ENCODE measurements at places on chromosomes 6 and 20. TPM values are rescaled to one million over a fixed set of nuclear protein-coding genes. Genes with fewer than 3 reads are reported as not detected.

CAPN11 gene
- not detected for polyA plus RNA-seq

GRCh38 chr6:23870496-23870895 lies 255.5 kb upstream of the NRSN1 start:
- H3K4me1 ChIP-seq, result no peaks in the 10 kb centered on the region
- no peak overlapping the region for H3K27ac ChIP-seq
- no peak for DNase-seq
- H3K27me3 ChIP-seq, result no peaks in the 10 kb centered on the region

DNA sequence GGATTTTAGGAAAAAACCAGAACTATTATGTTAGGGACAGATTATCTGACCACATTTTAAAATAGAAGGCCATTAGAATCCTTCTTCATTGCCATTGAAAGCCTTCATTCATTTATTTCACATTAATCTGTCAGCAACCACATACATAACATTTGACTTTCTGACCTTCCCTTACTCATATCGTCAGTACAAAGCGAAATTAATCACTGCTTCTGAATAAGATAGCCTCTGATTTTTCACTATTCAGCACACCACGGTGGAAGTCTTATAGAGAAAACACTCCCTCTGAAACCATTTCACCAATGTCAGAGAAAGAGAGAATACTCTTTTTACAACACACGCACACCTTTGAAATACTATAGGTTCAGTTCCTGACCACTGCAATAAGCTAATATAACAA lies 442.5 kb upstream of the ID4 start:
- no peaks in the 10 kb centered on the region for H3K27me3 ChIP-seq
- H3K36me3 ChIP-seq, result no peaks in the 10 kb centered on the region
- H3K27ac ChIP-seq, result no peak overlapping the region
- no peak overlapping the region for H3K4me3 ChIP-seq
- no peaks in the 10 kb centered on the region for H3K4me1 ChIP-seq

DNA sequence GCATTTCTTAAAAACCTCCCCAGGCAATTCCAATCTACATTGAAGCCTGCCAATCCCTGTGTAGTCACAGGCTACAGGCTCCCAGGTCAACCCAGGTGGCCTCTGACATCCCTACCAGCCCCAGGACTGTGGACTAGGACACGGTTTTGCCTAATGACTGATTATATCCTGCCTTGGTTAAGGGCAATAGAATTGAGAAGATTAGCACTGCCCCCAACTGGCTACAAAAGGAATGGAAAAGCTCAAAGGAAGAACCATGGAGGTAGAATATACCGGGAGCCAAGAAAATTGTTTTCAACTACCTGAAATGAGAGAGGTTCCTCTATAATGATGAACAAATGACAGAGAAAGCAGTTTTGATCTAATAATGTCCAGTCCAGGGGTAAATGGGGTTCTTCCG lies 421.1 kb upstream of the AGPAT4 start:
- H3K27ac ChIP-seq, result no peak overlapping the region
- no peak for DNase-seq
- no peaks in the 10 kb centered on the region for H3K4me1 ChIP-seq
- no peak overlapping the region for H3K4me3 ChIP-seq
- no peaks in the 10 kb centered on the region for H3K27me3 ChIP-seq

DNA sequence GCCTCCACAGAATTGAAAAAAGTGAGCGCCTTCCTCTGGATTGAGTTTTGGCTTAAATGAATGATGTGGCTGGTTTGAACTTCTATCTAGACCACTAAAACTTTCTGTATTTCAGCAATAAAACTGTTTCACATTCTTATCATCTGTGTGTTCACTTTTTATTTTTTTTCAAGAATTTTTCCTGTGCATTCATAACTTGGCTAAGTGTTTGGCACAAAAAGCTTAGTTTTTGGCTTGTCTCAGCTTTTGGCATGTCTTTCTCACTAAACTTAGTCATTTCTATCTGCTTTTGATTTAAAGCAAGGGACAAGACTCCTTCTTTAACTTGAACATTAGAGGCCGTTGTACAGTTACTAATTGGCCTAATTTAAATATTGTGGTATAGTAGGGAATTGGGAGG lies 1015.1 kb downstream of the EPHA7 start:
- no peaks in the 10 kb centered on the region for H3K27me3 ChIP-seq
- H3K36me3 ChIP-seq, result no peaks in the 10 kb centered on the region
- no peak overlapping the region for H3K27ac ChIP-seq
- H3K4me3 ChIP-seq, result no peak overlapping the region
- no peaks in the 10 kb centered on the region for H3K4me1 ChIP-seq

- no peak for DNase-seq
- no peaks in the 10 kb centered on the region for H3K27me3 ChIP-seq
- H3K27ac ChIP-seq, result no peak overlapping the region
- peaks cover 66% of the 10 kb centered on the region for H3K4me1 ChIP-seq
- H3K36me3 ChIP-seq, result peaks cover 15% of the 10 kb centered on the region
Observed at GRCh38 chr20:36591281-36591680, 14.3 kb upstream of the RAB5IF start.

GRCh38 chr20:58005581-58006345 lies 222.7 kb downstream of the ANKRD60 start:
- H3K4me3 ChIP-seq, result no peak overlapping the region
- no peaks in the 10 kb centered on the region for H3K36me3 ChIP-seq
- no peak overlapping the region for H3K27ac ChIP-seq
- no peak for DNase-seq

- H3K4me1 ChIP-seq, result no peaks in the 10 kb centered on the region
- peaks cover 86% of the 10 kb centered on the region for H3K36me3 ChIP-seq
- H3K27me3 ChIP-seq, result no peaks in the 10 kb centered on the region
- no peak overlapping the region for H3K27ac ChIP-seq
Observed at GRCh38 chr6:43780941-43781928, 11.2 kb downstream of the VEGFA start.

GRCh38 chr6:155272353-155273232 lies 8.8 kb downstream of the CLDN20 start:
- H3K27ac ChIP-seq, result no peak overlapping the region
- H3K36me3 ChIP-seq, result peaks cover 22% of the 10 kb centered on the region
- no peaks in the 10 kb centered on the region for H3K4me1 ChIP-seq
- no peak overlapping the region for H3K4me3 ChIP-seq

DNA sequence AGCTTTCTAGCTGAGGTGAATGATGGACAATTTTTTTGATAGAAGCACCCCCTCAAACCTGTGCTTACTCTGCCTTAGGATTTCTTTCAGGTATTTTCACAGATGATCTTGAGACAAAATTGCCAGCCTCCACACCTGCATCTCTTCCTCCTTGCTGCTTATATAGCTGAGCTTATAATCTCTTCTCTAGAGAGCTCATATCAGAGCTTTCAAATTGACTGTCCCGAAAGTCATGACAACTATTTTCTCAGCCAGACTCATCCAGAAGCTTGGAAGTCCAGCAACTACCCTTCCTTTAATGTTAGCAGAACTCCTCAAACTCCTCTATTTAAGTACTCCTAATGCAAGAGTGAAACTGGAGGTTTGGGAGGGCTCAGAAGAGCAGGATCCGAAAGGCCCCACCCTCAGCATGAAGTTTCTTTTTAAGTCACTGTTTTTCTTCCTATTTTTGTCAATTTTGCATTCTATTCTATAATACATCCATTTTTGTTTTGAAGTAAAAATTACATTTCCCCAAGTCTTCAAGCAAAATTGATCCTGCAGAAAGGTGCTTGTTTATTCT lies 12.7 kb downstream of the CGA start:
- H3K27me3 ChIP-seq, result no peaks in the 10 kb centered on the region
- no peak overlapping the region for H3K27ac ChIP-seq
- H3K36me3 ChIP-seq, result no peaks in the 10 kb centered on the region
- H3K4me3 ChIP-seq, result no peak overlapping the region
- DNase-seq, result no peak

DNA sequence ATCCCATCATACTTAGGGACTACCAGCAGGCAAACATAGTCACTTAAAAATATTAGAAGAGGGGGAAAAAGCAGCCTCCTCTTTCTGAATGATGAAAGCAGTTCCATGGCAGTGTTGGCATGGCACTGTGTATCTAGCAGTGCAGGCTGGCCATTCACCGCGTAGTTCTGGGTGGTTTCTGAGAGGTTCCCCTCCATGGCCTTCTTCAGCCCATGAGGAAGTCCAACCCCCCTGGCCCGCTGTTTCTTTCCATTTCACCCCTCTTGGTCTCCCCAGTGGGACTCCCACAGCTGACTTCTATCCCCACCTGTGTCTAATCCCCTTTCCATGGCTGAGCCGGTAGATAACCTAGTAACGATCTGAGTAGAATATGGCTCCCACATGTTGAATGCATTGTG lies 17.0 kb downstream of the PPARD start:
- no peak for DNase-seq
- no peak overlapping the region for H3K4me3 ChIP-seq
- H3K27ac ChIP-seq, result no peak overlapping the region

C4A gene
- polyA plus RNA-seq, result 8.4 TPM

DNA sequence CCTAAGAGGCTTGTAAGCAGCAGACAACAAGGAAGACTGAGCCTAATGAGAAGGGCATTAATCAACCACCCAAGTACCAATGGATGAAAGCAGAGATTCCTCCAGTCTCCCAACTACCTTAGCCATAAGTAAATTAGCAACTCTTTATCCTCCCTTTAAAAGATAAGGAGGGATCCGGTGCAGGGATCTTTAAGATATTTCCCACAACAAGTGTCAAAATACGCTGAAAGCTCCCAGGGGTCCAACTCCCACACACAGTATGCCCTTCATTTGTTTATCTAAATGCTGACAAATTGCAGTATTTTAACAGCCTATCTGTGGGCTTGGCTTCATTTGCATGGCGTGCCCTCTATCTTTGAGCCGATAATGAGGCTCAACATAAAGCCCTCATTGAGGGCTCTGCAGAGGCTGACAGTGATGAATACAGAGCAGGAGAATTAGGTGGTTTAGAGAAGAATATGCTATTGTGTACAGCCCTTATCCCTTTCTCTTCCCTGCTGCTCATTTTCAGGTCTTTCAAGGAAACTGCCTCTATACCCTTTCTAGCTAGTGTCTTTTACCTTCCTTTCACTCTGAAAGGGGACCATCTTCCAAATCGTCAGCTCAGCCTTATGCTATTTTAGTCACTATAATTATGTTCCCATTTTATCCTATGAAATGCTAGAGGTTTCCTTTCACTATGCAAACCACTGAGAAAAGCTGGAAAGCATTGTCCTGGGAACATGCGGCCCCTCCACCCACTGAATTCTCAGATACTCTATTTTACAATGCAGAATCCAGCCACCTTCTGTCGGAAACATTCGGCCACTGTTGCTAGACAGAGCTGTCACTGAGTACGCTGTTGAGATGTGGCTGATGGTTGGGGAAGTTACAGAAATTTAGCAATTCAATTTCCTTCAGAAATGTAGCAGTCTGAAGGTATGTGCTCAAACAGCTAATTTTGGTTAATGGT lies 575.2 kb upstream of the JAG1 start:
- no peaks in the 10 kb centered on the region for H3K36me3 ChIP-seq
- peaks cover 7% of the 10 kb centered on the region for H3K27me3 ChIP-seq
- no peak overlapping the region for H3K27ac ChIP-seq
- DNase-seq, result no peak

TP53RK gene
- polyA plus RNA-seq, result 1.0 TPM

OPRL1 gene
- polyA plus RNA-seq, result 8.8 TPM

ISM1 gene
- polyA plus RNA-seq, result not detected
